ENCODE measurements at places on chromosomes 5 and 9.

DNA sequence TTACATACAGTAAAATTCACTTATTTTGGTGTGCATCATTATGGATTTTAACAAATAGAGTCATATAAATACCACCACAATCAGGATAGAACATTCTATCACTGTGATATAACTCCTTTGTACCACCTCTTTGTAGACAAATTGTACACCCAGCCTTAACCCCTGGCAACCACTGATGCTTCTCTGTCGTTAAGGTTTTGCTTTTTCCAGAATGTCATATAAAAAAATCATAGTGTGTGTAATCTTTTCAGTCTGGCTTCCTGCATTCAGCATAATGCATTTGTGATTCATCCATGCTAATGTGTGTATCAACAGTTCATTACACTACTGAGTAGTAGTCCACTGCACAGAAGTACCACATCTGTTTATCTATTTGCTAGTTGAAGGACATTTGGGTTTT is 81.2 kb downstream of the ARSB start:
- DNase-seq, result no peak

DNA sequence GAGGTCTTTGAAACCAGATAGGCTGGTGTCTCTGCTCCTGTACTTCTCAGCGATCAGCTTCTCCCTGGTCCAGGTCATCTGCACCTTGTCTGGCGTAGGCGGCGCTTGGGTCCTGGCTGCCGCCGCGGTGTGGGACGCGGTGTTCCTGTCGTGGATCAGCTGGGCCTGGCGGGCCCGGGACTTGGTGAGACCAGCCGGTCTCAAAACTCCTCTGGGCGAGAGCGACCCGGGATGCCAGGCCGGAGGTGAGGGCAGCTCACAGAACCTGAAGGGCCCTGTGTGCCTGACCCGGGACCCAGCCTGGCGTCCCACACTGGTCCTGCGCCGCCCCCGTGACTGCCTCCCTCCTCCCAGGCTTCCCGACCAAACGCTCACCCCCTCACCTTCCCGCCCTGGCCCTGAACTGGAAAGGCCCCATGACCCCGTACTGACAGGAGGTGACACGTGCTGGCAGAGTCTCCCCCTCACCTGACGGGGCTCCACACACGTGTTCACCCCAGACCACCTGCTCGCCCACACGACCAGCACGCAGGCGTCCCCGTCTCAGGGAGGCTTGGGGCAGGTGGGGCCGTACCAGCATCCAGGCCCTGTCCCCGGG is 49.0 kb downstream of the NKD2 start:
- DNase-seq, result no peak

DNA sequence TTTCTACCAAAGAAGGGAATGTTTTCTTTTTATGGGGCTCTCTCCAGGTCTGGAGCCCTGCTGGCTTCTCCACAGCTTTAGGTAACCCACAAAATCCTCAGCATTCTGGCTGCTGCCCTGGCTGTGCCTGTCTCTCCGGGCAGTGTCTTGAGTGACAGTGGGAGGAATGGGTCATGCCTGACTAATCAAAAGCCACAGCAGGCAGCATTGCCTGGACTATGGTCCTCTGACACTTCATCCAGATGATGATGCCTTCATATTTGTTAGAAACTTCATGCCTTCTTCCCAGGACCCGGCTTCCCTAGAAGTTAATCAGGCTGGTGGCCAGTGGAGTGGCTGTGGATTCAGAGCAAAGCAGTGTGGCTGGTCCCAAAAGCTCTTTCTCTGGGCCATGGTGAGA is 32.2 kb upstream of the TGFBI start:
- DNase-seq, result no peak

GRCh38 chr5:38291355-38291754 is 33.0 kb downstream of the EGFLAM start:
- DNase-seq, result no peak

DNA sequence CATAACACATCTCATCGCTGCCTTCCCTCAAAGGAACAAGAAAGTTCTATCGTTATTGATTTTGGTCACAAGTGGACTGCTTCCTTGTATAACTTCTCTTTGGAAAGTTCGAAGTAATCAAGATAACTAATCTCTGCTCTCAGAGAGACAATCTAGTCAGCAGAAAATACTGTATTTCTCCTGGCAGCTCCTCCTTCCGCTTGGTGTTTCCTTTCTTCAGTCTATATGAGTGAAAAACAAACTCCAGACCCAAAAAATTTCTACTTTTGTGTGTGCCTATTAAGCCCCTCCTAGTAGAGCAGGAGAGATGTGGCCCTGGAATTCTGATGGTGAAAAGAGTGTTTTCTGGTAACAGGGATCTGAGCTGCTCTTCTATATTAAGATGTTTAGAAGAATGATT is 24.5 kb downstream of the OSTF1 start:
- DNase-seq, result no peak

DNA sequence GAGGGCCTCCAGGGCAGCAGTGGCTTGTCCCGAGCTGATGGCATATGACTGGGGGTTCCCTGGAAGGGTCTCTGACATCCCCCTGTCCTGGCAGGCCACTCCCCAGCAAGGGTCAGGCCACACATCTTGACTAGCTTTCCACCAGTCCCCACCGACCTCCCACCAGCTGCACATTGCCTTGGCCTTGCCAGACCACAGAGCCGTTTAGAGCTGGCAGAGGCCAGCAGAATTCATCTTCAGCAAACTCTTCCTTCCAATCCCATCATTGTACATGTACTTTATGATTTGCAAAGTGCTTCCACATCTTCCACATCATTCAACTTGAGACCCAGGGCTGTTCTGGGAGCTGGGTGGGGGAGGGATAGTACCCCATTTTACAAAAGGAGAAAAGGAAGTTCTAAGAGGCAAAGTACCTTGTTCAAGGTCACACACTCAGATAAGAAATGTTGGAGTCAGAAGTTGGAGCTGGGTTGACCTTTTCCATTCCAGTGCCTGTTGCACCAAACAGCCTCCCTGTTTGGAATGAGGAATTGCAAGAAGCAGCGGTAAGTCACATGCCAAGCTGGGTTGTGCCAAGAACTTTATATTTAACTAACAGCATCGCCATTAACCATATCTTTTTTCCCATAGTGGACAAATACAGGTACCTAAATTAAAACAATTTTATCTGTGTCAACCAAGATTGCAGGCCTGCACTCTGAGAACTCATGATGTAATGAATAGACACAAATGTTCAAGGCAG is 25.8 kb upstream of the COL15A1 start:
- no peak for DNase-seq

- no peak for DNase-seq
Observed at GRCh38 chr5:108295578-108296368, 86.1 kb downstream of the FBXL17 start.

GRCh38 chr5:159415301-159415937 is 85.1 kb upstream of the IL12B start:
- DNase-seq, result no peak
